ENCODE measurements at places on chromosomes 3 and 15.

GRCh38 chr3:53938645-53939044 is 47.0 kb upstream of the SELENOK start:
- DNase-seq: peak; percentile 87

DNA sequence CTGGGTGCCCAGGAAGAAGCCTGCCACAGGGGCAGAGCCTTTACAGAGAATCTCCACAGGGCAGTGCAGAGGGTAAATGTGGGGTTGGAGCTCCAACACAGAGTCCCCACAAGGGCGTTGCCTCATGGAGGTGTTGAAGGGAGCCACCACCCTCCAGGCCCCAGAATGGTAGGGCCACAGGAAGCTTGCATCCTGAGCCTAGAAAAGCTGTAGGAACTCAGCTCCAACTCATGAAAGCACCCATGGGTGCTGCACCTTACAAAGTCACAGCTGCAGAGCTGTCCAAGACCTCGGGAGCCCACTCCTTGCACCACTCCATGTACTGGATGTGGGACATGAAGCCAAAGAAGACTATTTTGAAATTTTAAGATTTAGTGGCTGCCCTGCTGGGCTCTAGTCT is 73.3 kb upstream of the KCNH8 start:
- no peak for DNase-seq

DNA sequence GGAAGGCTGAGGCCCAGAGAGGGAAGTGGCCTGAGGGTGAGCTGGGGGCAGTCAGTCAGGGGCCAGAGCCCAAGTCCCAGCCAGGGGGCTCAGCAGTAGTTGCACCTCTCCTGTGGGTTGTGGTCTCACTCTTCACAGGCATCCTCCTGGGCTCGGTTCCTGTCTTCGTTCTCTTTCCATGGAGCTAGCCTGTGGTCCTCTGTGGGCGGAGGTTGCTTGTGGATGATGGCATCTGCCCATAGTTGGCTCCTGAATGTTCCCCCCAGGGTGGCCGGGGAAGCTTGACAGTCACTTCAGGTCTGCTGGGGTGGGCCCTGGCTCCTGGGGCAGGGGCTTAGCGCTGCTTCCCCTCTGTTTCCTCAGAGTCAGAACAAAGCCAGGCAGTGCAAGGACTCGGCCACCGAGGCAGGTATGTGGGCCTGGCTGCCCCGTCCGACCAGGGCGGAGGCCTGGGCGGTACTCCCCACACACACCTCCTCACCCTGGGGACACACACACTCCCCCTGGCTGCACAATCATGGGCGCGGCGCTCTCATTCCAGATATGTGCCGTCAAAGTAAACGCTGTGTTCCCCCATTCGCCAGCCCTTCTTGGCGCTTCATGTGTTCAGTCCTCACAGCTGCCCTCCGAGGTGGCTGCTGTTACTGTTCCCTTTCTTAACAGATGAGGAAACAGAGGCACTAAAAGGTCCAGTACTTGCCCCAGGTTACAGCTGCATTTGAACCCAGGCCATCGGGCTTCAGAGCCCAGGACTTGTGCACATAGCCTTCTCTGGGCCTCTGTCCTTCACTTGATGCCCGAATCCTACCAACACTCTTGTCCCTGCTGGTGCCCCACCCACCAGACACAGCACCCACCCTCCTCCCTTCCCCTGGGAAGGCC is 34.5 kb downstream of the PSTPIP1 start:
- no peak for DNase-seq

- DNase-seq: no peak
Measured at GRCh38 chr3:128679338-128679737, 28.7 kb upstream of the RPN1 start.

- DNase-seq: peak; percentile 26
Measured at GRCh38 chr15:31843426-31844055, 186.8 kb upstream of the CHRNA7 start.

DNA sequence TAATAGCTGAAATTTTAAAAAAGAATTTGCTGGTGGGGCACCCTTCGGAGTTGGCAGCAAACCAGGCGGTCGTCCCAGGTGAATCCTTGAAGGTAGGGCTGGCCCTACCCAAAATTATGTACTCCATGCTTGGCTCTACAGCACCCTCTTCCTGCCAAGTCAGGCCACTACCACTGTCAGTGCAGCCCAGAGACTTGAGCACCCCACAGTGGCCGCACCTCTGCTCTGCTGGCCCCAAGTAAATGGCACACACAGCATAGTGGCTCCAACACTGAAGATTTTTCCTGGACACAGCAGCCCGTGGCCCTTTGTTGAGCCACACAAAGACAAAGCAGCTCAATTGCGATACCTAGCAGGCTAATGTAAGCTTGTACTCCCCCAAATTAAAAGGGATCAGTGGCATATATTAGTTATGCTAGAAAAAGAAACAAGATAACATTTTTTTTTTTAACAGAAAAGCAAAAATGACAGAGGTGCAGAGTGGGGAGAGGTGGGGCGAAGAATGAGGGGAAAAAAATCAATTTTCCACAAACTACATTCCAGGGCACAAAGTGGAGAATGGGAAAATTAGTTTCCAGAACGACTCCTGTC is 250.5 kb downstream of the UACA start:
- no peak for DNase-seq

- peak; percentile 33 for DNase-seq
Measured at GRCh38 chr3:153595186-153595815, 433.3 kb downstream of the RAP2B start.

GRCh38 chr3:47394140-47394870 is 13.5 kb downstream of the PTPN23 start:
- peak; percentile 70 for DNase-seq

DNA sequence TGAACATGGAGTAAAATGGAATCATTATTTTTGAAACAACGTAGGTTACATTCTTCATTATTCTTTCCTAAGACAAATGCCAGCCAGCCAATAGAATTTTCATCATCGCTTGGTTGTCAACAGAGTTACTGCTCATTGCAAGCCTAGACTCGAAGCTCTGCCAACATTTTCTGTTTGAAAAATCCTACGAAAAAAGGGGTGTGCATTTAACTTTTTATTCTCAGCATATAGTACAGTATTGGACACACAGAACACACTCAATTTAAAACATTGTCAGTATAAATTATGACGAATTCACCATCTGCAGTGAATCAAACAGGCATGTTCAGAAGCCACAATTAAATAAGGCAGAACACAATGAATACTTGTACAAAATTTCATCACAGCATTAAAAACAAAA is 232.1 kb downstream of the NR1D2 start:
- DNase-seq: peak; percentile 44

DNA sequence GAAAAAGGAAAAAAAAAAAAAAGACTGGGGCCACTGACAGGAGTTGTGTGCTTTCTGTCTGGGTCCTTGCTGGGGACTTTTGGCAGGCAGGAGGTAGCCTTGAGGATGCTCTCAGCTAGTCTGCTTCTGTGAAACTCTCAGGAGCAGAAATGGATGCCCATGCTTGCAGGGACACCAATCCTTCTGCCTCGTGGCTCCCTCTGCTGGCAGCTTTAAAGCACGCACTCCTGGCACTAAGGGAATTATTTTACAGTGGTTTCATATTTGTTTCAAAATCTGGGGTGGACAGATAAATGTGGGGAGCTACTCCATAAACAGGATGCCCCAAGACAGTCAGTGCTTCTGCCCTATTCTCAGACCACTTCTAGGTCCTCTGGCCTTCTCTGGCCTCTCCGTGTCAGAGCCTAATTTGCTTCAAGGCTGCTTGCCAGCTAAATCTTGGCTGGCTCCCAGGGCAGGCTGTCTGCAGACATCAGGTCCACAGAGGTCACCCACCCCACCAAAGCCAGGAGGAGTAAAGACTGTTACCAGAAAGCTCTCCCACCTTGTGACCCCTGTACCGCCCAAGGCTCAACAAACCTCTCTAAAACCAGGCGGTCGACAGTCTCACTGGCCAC is 17.1 kb downstream of the TRAIP start:
- peak; percentile 92 for DNase-seq

DNA sequence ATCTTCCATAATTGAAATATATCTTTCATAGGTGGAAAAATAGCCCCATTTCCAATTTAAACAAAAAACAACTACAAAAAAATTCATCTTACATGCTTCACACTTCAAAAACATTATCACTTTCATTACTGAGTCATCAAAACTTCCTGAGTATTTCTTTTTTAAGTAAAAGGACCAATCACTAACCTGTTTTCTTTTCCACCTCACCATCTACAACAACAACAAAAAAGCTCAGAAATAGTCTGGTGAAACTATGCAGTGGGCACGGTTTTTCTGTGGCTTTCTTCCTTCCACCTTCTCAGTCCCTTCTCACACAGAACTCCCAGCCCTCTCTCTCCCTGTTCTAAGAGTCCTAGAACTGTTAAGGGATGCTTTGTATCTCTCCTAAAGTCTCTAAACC is 20.3 kb upstream of the TNIK start:
- no peak for DNase-seq

DNA sequence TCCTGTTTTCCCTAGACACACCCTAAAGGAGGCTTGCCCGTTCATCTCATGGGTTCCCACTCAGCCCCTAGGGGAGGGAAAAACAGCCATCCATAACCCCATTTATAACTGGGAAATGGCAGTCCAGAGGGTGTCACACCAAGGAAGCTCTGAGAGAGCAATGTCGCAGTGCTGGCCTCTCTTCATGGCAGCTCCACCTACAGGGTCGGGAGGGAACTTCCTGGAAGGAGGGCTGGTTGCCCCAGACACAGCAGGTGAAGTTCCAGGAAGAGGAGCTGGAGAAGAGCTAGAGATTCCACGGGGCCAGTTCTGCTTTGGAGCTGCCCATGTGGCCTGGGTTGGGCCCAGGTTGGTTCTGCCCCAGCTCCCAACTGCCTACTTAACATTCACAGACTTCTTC is 22.3 kb upstream of the LINGO1 start:
- DNase-seq: no peak

DNA sequence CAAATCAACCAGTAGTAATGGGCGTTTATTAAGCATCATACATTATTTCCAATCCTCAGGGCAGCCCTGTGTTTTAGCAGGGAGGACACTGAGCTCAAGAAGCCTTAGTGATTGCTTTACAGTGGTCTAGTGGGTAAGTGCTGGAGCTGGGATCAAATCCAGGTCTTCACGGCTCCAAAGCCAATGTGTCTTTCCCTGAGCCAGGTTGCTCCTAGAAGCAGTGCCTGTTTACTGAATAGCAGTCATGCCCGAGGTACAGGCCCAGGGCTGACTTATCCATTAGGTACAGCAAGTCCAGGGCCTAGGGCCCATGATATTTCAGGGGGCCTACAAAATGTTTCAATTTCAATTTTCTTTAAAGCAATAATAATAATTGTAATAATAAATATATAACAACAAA is 9.6 kb upstream of the SMAD6 start:
- DNase-seq: no peak

DNA sequence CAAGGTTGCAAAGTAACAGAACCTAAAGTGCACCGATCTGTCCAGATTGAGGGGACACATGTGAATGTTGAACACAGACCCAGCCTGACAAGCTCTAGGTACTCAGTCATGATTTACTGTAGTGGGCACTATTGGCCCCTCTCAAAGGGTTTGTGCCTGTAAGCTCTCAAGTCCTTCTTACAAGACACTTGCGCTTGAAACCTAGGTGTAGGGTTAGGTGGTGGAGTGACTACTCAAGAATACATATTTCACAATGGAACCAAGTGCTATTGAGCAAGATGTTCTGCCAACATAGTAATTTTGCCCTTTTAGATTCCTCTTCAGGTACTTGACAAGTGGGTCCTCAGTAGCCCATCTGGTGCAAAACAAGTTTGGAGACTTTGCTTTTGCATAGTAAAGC is 169.9 kb downstream of the AKAP13 start:
- DNase-seq: no peak

DNA sequence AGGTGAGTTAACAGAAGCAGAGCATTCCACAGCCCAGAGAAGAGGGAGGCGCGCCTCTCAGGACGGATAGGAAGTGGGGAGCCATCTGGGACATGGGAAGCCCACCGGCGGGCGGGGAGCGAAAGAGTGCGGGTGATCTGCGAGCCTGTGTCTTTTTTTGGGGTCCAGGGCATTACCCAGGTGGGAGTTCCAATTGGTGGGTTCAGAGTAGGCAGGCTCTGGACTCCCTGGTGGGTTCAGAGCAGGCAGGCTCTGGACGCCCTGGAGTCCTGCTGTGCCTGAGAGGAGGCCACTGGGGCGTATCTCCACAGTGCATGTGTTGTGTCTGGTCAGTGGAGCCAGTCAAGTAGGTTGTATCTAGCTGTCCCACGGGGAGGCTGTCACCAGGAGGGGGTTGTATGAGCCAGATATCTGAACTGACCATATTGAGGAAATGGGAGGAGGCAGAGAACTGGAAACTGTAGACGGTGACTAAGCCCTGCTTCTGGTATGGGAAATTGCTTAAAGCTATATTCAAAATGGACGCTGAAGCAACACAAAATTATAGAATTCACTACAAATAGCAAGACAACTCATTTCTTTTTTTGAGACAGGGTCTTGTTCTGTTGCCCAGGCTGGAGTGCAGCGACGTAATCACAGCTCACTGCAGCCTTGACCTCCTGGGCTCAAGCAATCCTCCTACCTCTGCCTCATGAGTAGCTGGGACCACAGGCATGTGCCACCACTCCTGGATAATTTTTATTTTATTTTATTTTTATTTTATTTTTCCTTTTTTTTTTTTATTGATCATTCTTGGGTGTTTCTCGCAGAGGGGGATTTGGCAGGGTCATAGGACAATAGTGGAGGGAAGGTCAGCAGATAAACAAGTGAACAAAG is 34.5 kb upstream of the CHST2 start:
- no peak for DNase-seq

GRCh38 chr3:100023595-100023994 is 90.7 kb downstream of the FILIP1L start:
- no peak for DNase-seq

DNA sequence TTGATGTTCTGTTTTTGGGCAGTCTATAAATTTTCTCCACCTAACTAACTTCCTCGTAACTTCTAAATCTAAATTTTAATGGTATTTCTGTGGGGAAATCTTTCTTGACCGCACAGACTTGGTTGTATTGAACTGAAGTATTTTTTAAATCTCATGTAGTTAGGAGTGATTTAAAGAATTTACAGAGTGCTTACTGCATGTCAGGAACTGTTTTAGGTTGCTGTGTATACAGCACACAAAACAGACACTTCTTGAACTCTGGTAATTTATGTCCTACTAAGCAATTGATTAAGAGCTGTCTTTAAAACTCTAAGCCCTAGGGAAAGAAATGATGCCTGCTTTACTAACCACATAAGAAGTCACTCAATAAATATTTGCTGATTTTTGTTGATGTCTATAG is 1350.2 kb downstream of the ZPLD1 start:
- no peak for DNase-seq

- no peak for DNase-seq
Measured at GRCh38 chr15:69760258-69760845, 307.7 kb downstream of the RPLP1 start.

GRCh38 chr15:81182031-81182755 is 14.5 kb upstream of the IL16 start:
- no peak for DNase-seq
